ENCODE measurements at places on chromosomes 2 and 18.

- DNase-seq: no peak
Observed at GRCh38 chr2:12070581-12070980, 324.1 kb downstream of the LPIN1 start.

GRCh38 chr2:199713746-199714145 lies 137.2 kb downstream of the FTCDNL1 start:
- DNase-seq: no peak

DNA sequence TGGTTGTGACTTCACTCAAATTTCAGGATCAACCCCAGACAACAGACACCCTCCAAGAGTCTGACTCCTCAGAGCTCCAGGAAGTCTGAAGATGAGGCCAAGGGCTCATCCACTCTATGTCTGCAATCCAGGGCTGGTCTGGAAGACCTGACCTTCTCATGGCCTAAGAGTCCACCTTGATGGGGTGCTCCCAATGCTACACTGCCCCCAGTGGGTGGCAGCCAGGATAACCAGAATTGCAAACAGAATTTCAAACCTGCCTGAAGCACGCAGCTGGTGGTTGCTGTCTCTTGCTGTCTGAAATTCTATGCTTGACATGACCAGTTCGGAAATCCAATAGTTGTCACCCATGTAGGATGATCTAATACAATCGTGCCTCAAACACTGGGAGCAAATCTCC lies 96.0 kb downstream of the UXS1 start:
- no peak for DNase-seq

DNA sequence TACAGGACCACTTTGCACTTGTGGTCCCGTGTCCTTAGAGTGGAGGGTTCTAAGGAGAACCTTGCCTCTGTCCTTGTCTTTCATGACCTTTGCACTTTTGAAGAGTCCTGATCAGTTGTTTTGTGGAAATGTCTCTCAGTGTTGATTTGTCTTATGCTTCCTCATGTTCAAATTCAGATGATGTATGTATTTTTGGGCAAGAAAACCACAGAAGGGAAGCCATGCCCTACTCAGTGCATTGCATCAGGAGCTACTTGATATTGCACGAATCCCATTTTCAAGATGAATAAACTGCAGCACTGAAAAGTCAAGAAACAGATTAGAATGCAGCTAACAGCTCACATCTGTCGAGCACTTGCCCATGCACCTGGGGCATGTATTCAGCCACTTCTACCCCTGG lies 152.2 kb downstream of the INHBB start:
- DNase-seq: no peak

DNA sequence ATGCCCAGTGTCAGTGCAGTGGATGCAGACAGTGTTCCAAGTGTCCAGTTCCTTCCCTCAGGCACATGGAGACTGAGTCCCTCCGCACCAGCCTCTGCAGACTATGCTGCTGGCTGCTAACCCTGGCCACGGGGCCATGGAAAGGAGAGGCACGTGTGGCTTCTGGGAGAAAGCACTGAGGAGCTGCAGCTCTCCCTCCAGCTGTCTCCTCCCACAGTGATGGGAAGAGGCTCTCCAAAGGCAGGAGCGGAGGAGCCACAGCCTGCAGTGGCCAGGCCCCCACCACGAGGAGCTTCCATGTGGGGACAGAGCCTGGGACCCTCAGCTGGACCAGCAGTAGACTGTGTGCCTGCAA lies 141.1 kb downstream of the NDUFA10 start:
- no peak for DNase-seq

DNA sequence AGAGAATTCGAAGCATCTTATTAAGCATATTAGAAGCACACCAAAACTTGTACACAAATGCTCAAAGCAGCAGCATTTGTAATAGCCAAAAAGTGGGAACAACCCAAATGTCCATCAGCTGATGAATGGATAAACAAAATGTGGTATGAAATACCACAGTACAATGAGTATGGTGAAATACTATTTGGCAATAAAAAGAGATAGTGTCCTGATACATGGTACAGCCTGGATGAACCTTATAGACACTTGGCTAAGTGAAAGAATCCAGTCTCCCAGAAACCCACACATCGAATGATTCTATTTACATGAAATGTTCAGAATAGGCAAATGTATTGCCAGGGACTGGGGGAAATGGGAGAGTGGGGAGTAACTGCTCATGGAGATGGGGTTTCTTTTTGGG lies 3.0 kb downstream of the SPATA3 start:
- no peak for DNase-seq

GRCh38 chr18:23036660-23037201 lies 98.6 kb upstream of the CABLES1 start:
- DNase-seq: no peak

- DNase-seq: peak; percentile 82
Observed at GRCh38 chr2:263774-264492, at the start of gene SH3YL1. TSS of gene SH3YL1 (minus strand) at chr2:264032. CDS start at chr2:263984, 48 bp downstream.

DNA sequence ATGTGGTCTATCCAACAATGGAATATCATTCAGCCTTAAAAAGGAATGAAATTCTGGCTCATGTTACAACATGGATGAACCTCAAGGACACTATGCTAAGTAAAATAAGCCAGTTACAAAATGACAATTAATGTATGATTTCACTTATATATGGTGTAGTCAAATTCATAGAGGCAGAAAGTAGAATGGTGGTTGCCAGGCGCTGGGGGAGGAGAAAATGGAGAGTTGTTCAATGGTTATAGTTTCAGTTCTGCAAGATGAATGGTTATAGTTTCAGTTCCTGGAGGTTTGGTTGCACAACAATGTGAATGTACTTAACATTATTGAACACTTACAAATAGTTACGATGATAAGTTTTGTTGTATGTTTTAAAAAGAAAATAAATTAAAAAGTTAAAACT lies 79.2 kb upstream of the IL1R2 start:
- DNase-seq: no peak

- DNase-seq: no peak
Observed at GRCh38 chr18:59263661-59264060, 9.6 kb downstream of the RAX start.

DNA sequence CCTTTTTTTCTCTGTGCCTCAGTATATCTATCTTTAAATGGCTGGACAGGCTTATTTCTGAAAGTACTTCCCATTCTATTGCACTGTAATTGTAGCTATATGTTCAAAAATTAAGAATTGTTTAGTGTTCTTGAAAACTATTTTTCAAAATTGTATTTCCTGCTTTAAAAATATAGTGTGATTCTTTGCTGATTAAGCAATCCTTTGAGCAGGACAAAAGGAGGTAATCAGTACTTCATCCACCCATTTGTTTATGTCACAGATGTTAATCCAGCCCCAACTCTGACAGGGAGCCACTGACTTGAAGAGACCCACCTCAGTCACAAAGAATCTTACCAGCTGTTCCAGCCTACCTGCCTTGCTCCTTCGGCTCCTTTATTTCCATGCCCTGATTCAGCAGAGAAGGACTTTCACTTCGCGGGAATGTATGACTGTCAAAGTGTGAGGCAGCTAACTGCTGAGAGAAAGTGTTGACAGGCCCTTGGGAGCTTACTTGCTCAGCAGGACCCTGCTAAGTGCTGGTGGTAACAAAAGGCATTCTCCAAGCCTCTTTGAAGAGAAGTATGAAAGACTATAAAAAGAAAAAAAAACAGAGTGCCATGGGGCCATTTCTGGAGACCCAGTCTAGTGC lies 393.3 kb upstream of the CYRIA start:
- DNase-seq: no peak

- DNase-seq: no peak
Observed at GRCh38 chr2:160085662-160086061, 23.2 kb upstream of the PLA2R1 start.
